ENCODE measurements at places on chromosomes 16 and 17.

GRCh38 chr16:69903865-69904415 is 47.2 kb upstream of the CLEC18A start:
- no peak for DNase-seq

DNA sequence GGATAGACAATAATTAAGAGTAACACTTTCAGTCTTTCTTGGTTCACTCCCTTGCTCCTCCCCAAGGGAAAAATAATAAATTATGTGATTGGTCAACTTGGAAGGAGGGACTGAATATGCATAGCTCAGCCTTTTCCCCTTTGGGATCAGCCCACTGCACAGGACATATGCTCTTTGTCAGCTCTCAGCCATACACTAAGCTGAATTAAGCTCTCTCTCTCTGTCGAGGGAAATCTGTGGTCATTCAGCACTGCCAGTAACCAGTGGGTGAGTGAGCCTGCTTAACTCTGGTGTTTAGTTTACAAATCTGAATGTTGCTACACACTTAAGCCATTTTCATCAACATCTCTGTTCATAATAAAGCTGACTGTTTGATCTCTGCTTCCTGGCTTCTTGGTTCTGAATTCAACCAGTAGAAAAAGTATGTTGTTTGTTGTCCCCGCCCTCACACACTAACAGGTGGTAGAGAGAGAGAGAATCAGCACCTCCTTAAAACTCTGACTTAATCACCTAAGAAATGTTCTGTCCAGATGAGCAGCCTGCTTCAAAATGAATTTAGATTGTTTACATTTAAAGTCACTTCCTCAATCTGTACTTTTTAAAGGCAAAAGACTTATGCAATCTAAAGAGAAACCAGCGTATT is 102.3 kb upstream of the C17orf78 start:
- no peak for DNase-seq

DNA sequence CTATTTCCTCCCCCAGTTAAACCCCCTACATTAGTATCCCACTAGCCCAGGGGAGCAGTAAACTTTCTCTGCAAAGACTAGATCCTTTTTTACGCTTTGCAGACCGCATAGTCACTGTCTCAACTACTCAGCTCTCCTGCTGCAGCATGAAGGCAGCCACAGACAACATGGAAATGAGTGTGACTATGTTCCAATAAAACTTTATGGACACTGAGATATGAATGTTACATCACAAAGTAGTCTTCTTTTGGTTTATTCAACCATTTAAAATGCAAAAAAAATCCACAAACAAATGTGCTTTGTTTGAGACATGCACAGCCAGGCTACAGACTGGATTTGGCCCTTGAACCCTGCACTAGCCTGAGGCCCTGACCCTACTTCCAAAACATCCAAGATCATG is 1.9 kb upstream of the RNASEK start:
- DNase-seq: no peak

DNA sequence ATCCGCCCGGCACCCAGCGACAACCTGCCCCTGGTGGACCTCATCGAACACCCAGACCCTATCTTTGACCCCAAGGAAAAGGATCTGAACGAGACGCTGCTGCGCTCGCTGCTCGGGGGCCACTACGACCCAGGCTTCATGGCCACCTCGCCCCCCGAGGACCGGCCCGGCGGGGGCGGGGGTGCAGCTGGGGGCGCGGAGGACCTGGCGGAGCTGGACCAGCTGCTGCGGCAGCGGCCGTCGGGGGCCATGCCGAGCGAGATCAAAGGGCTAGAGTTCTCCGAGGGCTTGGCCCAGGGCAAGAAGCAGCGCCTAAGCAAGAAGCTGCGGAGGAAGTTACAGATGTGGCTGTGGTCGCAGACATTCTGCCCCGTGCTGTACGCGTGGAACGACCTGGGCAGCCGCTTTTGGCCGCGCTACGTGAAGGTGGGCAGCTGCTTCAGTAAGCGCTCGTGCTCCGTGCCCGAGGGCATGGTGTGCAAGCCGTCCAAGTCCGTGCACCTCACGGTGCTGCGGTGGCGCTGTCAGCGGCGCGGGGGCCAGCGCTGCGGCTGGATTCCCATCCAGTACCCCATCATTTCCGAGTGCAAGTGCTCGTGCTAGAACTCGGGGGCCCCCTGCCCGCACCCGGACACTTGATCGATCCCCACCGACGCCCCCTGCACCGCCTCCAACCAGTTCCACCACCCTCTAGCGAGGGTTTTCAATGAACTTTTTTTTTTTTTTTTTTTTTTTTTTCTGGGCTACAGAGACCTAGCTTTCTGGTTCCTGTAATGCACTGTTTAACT is 1.0 kb downstream of the NOG start:
- no peak for DNase-seq

DNA sequence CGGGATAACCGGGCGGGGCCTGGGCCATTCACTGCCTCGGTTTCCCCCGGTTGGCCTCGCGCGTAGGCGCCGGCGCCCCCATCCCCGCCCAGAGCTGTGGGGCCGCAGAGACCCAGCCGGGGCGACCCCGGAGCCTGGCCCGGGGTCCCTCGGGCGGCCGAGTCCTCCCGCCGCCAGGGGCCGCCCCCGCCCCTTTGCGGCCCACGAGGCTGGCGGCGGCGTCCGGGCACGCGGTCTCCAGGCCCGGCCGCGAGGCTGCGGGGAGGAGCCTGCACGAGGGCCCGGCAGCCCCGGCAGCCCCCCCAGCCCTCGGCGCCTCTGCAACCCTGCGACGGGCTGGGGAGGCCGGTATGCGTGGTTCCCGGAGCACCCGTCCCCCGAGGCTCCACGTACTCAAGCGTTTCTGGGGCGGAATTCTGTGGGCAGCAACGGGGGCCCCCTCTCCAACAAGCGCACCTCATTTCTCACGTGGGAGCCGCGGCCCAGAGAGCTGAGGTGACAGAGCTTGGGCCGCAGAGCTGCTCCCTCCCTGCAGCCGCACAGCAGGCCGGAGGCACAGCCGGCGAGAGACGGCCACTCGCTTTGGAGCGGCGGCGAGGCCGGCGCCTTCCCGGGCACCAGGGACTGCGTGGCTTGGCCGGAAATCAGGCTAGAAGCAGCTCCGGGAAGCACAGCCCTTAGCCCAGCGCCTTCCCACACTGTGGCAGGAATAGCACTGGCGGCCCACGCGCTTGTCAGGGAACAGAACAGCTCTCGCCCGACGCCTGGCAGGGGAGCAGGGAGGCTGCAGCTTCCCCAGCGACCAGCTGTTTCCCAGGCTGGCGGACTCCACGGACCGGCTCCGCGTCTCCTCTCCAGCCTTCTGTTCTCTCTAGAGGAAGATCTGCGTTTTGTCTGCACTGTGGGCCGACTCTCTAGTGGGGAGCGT is 867 bp upstream of the LIMD2 start:
- DNase-seq: no peak
